ENCODE measurements at places on chromosomes 1 and 21.

- DNase-seq: peak; percentile 69
Observed at GRCh38 chr1:32500387-32501209, 35.7 kb downstream of the ZBTB8B start.

GRCh38 chr1:195608883-195609282, 999.4 kb downstream of the KCNT2 start:
- DNase-seq: no peak

DNA sequence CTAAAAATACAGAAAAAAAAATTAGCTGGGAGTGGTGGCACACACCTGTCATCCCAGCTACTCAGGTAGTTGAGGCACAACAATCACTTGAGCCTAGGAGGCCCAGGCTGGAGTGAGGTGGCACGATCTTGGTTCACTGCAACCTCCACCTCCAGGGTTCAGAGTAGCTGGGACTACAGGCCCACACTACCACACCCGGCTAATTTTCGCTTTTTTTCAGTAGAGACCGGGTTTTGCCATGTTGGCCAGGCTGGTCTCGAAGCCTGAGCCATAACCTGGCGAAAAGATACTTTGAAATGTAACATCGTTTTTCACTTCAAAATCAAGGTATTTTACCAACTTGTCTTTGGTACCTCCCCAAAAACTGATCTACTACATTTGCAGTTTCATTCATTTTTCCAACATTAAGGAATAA, 6.1 kb downstream of the GAS5 start:
- peak; percentile 27 for DNase-seq

- DNase-seq: no peak
Observed at GRCh38 chr1:118110580-118110979, 74.4 kb downstream of the SPAG17 start.

- peak; percentile 76 for DNase-seq
Observed at GRCh38 chr1:215045698-215046308, 36.7 kb upstream of the KCNK2 start.

GRCh38 chr1:39158327-39159086, 46.0 kb upstream of the MACF1 start:
- no peak for DNase-seq

GRCh38 chr1:85692730-85693314, 15.4 kb downstream of the ZNHIT6 start:
- peak; percentile 67 for DNase-seq

DNA sequence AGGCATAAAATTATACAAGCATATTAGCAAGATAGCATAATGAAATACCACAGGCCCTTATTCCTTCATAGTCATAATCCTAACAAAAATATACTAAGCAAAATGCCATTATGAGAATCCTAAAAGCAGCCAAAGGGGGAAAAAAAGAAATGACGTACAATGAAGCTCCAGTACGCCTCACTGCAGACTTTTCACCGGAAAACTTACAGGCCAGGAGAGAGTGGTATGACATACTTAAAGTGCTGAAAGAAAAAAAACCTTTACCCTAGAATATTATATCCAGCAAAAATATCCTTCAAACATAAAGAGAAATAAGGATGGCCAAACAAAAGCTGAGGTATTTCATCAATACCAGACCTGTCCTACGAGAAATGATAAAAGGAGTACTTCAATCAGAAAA, 19.5 kb downstream of the ZNF695 start:
- no peak for DNase-seq

DNA sequence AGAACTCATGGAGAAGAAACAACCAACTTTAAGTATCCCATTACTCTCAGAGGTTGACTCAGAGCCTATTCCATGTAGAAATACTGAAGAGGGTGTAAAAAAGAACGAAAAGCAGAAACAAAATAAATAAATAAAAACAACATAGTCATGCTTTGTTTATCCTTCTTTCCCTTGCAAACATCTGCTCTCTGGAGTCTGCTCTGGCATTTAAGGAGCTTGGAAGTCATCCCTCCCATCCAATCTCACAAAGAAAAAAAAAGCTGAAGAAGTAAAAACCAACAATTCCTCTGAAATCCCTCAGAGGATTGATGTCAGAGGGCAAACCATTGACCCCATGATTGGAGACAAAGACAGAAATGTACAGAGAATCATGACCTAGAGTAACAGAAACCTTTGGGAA, 302.6 kb upstream of the GREM2 start:
- DNase-seq: no peak

DNA sequence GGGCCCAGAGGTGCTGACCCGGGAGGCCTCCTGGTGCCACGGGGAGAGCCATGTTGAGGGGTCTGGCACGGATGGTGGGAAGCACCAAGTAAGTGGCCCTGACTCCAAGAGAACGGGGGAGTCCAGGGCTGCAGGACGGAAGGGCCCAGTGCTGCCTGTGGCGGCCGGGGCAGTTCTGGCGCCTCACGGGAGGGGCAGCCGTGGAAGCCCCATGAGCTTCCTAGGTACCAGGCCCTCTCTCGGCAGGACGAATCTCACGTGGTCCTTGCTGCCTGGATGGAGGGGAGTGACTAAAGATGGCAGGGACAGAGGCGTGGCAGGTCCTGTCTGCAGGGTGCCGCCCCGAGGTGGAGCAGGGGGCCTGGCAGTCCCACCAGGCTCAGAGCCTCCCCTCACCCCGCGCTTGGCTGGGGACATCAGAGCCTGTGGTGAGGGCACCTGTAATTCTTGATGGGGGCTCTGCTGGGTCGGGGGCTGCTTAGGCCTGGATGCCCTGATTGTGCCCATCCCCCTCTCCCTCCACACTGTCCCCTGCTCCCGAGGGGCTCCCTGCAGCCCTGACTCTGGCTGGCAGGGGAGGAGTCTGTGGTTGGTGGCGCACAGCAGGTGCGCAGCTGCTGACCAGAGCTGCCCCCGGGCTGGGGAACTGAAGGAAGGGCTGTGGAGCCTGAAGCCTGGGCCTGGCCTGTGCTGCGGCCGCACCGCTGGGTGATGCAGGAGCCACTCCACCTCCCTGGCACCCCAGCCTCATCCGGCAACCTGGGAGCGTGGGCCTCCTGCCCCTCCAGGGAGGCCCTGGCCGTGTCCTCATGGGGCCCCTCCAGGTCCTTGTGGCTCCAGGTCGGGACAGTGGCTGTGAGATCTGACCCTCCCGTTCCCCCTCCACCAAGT, 31.4 kb downstream of the POFUT2 start:
- DNase-seq: no peak

DNA sequence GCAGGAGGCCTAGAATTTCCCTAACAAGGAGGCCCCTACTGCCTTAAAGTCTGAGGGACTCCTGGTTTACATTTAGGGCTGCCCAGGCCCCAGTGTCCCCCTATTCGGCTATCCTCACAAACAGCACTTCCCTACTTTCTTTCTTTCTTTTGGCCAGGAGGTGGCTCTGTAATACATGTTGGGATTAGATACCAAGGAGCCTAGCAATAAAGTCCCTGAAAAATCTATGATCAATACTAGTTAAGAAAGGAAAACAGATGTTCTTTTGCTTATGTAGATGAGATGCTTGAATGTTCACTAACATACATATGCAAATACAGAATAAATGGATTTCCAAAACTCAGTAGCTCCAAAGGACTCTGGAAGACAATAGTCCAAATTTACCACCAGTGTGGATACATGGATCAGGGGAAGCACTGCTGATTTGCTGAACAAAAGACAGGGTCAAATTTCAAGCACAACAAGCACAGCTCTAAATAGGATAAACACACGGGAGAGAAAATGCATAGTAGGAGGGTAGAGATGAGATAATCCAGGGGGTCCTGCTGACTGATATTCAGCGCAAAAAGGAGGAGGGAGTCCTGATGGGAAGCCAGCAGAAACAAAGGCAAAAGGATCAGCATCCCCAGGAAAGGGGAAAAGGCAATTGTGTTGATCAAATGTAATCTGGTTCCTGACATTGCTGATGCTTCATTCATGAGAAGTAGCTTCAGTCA, 240.0 kb downstream of the NUF2 start:
- peak; percentile 37 for DNase-seq

GRCh38 chr1:170239445-170239844, 93.7 kb downstream of the NTMT2 start:
- DNase-seq: no peak

DNA sequence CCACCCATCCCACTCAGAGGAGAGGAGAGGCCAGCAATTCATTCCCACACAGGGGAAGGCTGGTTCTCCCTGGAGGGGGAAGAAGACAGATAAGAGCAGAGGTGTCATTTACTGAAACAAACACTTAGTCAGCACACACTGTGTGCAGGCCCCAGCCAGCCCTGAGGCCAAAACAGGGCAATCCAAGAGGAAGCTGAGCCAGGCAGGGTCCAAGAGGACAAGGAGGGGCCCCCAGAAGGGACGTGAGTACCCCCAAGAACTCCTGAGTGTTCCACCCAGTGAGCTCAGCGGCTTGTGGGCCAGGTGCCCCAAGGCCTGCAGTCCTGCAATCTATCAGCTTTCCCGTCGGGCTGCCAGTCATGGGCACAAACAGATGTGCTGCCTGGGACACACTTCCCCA, 15.8 kb downstream of the ADGRB2 start:
- DNase-seq: no peak

DNA sequence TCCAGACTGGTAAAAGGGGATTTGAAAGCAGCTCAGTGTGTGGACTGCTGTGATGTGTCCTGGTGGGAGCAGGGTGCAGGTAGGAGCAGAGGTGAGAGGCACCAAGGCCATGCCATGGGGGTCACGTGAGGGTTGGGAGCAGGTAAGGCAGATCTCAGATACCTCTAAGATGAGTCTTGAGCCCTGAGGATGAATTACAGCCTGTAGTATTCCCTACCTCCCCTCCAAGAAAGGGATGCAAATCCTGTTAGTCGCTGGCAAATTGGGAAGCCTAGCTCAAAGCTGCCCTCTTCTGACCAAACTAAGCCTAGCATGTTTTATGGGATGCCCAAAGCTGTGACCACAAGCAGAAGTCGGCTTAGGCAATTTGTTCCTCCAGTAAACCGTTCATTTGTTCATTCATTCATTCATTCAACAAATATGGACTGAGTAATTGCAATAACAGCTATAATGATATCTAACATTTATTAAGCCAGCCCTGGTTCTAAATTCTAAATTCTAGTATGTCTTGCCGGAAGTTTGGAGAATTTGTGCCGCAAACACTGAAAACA, 3.9 kb upstream of the NUAK2 start:
- DNase-seq: peak; percentile 72

GRCh38 chr21:34886240-34887104, 162.6 kb downstream of the RUNX1 start:
- DNase-seq: no peak

DNA sequence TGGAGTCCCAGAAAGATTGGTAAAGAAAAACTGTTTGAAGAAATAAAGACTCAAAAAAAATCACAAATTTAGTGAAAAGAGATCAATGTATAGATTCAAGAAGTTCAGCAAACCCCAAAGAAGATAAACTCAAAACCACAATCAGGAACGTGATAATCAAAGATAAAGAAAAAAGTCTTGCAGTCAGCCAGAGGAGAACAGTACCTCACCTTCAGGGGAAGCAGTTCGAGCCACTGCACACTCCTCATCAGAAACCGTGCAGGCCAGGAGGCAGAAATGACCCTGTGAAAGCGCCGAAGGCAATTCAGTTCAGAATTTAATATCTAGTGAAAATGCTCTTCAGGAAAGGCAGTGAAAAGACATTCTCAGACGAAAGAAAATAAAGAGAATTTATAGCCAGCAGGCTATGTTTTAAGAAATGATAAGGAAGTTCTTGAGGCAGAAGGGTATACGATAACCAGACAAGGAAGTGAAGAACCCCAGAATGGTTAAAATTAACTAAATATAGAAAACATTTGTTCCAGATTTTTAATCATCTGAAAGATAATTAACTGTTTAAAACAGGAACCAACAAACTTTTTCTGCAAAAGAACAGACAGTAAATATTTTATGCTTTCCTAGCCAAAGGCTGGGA, 13.5 kb upstream of the SUMO3 start:
- DNase-seq: no peak

- peak; percentile 81 for DNase-seq
Observed at GRCh38 chr1:85320371-85321131, 44.1 kb upstream of the BCL10 start.

- no peak for DNase-seq
Observed at GRCh38 chr1:35915693-35916092, 15.2 kb upstream of the AGO3 start.

DNA sequence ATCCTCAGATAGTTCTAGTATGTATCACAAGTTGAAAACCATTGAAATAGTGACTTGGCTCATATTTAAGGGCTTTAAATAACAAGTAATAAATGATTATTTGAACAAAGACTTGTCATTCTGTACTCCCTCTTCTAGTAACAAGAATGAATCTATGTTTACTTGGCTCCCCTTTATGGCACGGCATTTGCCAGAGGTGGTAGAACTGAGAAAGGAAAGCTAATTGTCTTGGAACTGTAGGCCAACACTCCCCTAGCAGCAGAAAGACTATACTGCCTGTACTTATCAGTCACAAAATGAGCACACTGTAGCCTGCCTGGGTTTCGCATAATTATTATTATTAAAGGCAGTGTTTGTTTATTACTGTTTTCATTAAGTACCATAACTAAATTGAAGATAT, 29.6 kb upstream of the SMYD2 start:
- DNase-seq: no peak

- DNase-seq: no peak
Observed at GRCh38 chr1:43983253-43983899, 4.4 kb downstream of the B4GALT2 start.

DNA sequence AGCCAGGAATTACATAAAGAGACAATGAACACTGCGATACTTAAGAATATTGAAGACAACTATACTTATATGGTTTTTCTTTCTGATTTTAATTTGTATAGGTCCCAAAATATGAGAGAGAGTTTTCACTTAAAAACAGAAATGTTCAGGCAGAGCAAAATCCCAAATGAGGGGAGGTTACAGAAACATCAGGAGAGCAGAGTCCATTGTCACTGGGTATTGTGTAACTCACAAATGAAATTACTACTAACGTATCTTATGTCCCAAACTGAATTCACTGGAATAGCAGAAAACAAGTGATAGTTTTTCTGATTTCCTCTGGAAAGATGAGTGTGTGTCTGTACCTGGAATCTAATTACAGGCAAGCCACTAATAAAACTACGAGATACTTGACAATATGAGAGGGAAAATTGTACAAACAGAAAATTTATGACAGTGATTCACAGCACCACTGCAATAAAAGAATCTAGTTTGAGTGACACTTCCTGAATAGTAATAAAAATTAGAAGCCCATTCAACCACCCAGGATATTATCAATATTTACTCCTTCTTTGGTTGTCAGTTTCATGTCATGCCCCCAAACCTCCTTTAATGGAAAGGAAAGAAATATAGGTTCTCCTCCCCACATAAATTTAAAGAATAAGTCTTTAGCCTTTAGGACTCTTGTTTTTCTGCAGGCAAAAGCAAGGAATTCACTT, 522.6 kb downstream of the ADGRL2 start:
- no peak for DNase-seq

- peak; percentile 50 for DNase-seq
Observed at GRCh38 chr1:16145030-16145661, 10.7 kb downstream of the EPHA2 start.
